ENCODE measurements at places on chromosomes 4 and X.

DNA sequence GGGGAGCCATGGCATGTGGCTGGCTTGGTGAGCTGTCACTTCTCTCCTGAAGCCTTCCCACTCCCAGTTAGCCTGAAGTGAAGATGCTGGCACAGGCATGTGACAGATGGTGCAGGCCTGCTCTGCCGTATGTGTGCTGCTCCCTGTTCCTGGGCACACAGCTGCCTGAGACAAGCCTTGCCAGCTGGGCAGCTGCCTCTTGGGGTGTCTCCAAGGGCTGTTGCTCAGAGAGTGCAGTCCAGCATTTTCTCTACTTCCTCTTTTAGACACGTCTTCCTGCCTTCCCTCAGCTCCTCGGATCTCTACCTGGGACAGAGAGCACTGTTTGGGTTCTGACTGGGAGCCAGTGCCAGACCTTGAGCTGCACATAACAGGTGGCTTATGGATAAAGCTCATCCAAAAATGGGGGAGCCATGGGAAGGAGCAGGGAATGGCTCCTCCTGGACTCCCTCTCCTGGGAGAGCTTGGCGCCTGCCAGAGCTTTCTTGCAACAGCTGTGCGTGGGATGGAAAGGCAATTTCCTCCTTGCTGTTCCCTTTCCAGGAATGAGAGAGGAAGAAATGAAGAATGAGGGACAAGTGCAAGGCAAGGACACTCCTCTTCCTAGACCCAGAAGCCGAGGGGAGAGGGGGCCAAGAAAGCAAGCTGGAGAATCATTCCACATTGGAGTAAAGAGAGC, 132.9 kb downstream of the MSL3 start:
- DNase-seq, result no peak

GRCh38 chrX:11960031-11960430, 178.2 kb upstream of the FRMPD4 start:
- DNase-seq, result no peak

DNA sequence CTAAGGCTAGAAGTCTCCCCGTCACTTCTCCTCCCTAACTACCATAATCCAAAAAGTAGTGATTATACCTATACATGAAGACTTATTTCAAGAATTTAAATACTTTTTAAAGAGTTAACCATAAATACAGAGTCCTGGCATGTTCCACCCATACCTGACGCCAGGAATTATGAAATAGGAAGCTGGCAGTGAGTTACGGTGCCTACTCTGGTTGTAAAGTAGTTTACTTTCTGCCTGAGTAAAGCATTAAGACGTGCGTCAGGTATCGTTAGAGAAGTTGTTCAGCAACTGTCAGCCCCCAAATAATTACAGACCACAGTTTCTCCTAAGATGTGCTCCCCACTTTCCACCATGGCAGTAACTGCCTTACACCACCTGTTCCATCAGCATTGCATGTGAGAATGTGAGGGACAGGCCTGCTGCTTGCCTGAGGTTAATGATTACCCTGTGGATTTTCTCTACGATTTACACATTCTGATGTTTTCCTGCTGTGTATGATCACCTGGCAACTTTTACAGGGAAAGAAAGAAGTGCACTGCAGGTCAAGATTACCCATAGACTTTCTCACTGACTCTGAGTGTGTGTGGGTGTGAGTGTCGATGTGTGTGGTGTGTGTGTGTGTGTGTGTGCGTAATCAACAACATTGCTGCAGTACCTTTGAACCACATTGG, 92.3 kb upstream of the SLC7A11 start:
- DNase-seq, result no peak

GRCh38 chr4:23770011-23770410, 119.8 kb downstream of the PPARGC1A start:
- no peak for DNase-seq
